Liver (tissue), 10 donors: ENCODE measurements at places on chromosomes 7 and 10. TPM values are rescaled to one million over a fixed set of nuclear protein-coding genes. Genes with fewer than 3 reads are reported as not detected.

- no peak for DNase-seq
- no peaks in the 10 kb centered on the region for H3K27me3 ChIP-seq
- peaks cover 4% of the 10 kb centered on the region for H3K36me3 ChIP-seq
- no peaks in the 10 kb centered on the region for H3K4me1 ChIP-seq
These were observed 65.7 kb downstream of the ORC5 start for GRCh38 chr7:104142147-104142546.

GRCh38 chr7:36100634-36101033 lies 52.4 kb upstream of the EEPD1 start:
- no peaks in the 10 kb centered on the region for H3K4me1 ChIP-seq
- H3K4me3 ChIP-seq = no peak overlapping the region
- no peaks in the 10 kb centered on the region for H3K36me3 ChIP-seq
- H3K27ac ChIP-seq = no peak overlapping the region
- no peaks in the 10 kb centered on the region for H3K27me3 ChIP-seq

GRCh38 chr10:122054048-122055025 lies 65.4 kb downstream of the TACC2 start:
- H3K4me3 ChIP-seq = no peak overlapping the region
- H3K27ac ChIP-seq = no peak overlapping the region
- DNase-seq = peak; percentile 51
- H3K4me1 ChIP-seq = no peaks in the 10 kb centered on the region
- no peaks in the 10 kb centered on the region for H3K36me3 ChIP-seq

GRCh38 chr10:103620352-103620740 lies 126.8 kb downstream of the NEURL1 start:
- H3K27me3 ChIP-seq = no peaks in the 10 kb centered on the region
- no peak overlapping the region for H3K27ac ChIP-seq
- no peaks in the 10 kb centered on the region for H3K36me3 ChIP-seq
- H3K4me3 ChIP-seq = no peak overlapping the region
- no peak for DNase-seq

GRCh38 chr10:42971251-42971599 lies 105.6 kb upstream of the RET start:
- no peaks in the 10 kb centered on the region for H3K36me3 ChIP-seq
- H3K27me3 ChIP-seq = no peaks in the 10 kb centered on the region
- no peak overlapping the region for H3K27ac ChIP-seq
- peak; percentile 17 for DNase-seq

GRCh38 chr10:78406648-78407008 lies 373.0 kb downstream of the RPS24 start:
- DNase-seq = no peak
- no peak overlapping the region for H3K27ac ChIP-seq
- no peaks in the 10 kb centered on the region for H3K27me3 ChIP-seq
- no peaks in the 10 kb centered on the region for H3K36me3 ChIP-seq
- no peak overlapping the region for H3K4me3 ChIP-seq

GRCh38 chr10:17756557-17757217 lies 4.7 kb downstream of the TMEM236 start:
- peak overlapping the region; percentile 12 for H3K4me3 ChIP-seq
- no peaks in the 10 kb centered on the region for H3K27me3 ChIP-seq
- H3K36me3 ChIP-seq = no peaks in the 10 kb centered on the region
- peak overlapping the region; percentile 46 for H3K27ac ChIP-seq

GRCh38 chr10:121231079-121231478 lies 367.2 kb downstream of the FGFR2 start:
- no peaks in the 10 kb centered on the region for H3K27me3 ChIP-seq
- no peak for DNase-seq
- H3K27ac ChIP-seq = no peak overlapping the region
- H3K4me1 ChIP-seq = no peaks in the 10 kb centered on the region
- no peaks in the 10 kb centered on the region for H3K36me3 ChIP-seq

DNA sequence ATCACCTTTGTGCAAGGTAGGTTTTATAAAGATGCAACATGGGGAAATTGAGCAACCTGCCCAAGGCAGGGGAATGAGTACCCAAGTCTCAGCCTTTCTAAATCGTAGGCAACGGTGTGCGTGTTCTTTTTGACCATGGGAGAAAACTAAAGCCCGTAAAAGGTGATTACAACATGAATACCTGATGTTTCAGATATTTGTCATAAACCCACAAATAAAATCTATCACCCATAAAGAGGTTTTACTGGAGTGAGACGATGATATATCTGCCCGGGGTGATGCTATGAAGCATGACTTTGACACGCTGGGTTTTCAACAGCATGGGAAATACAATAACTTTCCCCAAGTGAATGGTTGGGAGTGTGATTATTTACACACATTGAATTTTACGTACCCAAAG lies 406.3 kb upstream of the KLF6 start:
- H3K4me3 ChIP-seq = no peak overlapping the region
- peaks cover 6% of the 10 kb centered on the region for H3K27me3 ChIP-seq
- H3K4me1 ChIP-seq = no peaks in the 10 kb centered on the region
- DNase-seq = no peak

The PLEKHS1 gene
- under 0.01 TPM for total RNA-seq

The SEMA4G gene
- total RNA-seq = 13.9 TPM

The PRKRIP1 gene
- 6.8 TPM for total RNA-seq
